NCI-H2081 (cell line): ENCODE measurements at places on chromosomes 13 and 19.

GRCh38 chr19:19624032-19624570, 3.9 kb downstream of the LPAR2 start:
- no peak for DNase-seq

DNA sequence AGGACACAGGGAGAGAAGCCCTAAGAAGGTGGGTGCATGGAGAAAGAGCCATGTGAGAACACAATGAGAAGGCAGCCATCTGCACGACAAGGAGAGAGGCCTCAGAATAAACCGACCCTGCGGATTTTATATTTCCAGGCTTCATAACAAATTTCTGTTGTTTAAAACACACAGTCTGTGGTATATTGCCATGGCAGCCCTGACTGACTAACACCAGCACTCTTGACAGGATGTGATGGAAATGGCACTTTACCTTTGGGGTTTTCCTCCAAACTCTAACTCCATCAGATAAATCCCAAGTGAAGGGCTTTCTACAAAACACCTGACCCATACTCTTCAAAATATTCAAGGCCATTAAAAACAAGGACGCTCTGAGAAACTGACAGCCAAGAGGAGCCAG, 13.2 kb upstream of the MED4 start:
- no peak for DNase-seq

- DNase-seq: no peak
Observed at GRCh38 chr13:19179916-19180315, 1.7 kb downstream of the TUBA3C start.

- no peak for DNase-seq
Observed at GRCh38 chr19:50178859-50179537, 15.9 kb upstream of the IZUMO2 start.

DNA sequence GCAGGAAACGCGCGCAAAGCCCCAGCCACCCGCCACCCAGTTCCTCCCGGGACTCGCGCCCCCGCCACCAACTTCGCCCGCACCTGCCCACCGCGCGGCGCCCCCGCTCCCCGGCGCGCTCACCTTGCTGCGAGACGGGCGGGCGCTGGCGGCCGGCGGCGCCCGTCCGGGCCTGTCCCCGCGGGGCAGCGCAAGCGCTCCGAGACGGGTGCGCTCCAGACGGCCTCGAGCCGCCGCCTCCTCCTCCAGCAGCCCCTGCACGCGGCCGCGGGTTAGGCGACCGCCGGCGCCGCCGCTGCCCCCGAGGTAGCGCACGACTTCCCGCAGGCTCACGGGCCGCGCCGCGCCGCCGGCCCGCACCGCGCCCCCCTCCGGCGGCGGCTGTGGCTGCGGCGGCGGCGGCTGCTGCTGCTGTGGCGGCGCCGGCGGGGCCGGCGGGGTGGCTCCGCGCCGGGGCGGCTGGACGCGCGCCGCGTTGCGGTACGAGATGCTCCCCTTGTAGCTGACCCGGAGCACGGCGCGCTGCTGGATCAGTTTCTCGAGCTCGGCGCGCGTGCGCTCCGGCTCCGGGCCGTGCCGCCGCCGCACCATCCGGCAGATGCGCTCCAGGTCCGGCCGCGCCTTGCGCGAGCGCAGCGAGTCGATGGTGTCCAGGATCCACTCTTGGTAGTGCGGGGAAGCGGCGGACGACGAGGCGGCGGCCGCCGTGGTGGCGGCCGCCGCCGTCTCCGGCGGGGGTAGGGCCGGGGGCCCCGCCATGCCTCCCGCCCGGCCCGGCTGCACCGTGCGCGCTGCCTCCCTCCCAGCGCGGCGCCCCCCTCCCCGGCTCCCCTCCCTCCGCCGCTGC, 666 bp downstream of the SAMD1 start:
- no peak for DNase-seq

DNA sequence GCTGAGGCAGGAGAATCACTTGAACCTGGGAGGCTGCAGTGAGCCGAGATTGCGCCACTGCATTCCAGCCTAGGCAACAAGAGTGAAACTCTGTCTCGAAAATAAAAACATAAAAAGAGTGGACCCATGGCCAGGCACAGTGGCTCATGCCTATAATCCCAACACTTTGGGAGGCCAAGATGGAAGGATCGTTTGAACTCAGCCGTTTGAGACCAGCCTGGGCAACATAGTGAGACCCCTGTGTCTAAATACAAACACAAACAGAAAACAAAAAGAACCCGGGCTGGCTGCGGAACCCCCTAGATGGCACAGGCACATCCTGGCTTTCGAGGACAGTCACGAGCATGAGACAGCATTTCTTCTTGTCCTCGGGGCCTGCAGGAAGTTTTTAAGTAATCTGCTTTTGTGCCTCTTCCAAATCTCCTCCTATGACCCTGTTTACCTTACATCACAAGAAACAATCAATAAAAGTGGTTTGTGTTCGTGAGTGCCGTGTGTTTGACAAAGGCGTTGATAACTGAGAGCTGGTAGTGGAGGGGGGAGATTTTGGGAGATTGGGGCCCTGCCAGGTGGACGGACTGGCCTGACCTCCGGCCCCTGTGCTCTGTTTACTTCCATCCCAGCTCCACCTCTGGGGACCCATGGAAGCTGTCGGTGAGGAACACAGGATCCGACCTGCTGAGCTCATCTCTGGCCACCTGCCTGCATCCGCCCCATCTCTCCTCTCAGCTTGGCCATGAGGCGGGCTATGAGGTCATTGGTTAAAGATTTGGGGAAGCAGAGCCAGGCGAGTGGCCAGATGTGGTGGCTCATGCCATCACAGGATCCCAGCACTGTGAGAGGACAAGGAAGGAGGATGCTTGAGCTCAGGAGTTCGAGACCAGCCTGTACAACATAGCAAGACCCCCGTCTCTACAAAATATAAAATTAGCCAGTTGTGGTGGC, 5.9 kb upstream of the GDF15 start:
- DNase-seq: peak; percentile 7

- no peak for DNase-seq
Observed at GRCh38 chr19:48325265-48325910, at the start of gene EMP3. EMP3 (plus strand) TSS chr19:48325552; CDS start chr19:48326845, 1,293 bp downstream.

GRCh38 chr13:98761126-98761985, 8.9 kb upstream of the SLC15A1 start:
- DNase-seq: no peak

- DNase-seq: no peak
Observed at GRCh38 chr13:25371158-25371874, 458 bp upstream of the ATP8A2 start.

DNA sequence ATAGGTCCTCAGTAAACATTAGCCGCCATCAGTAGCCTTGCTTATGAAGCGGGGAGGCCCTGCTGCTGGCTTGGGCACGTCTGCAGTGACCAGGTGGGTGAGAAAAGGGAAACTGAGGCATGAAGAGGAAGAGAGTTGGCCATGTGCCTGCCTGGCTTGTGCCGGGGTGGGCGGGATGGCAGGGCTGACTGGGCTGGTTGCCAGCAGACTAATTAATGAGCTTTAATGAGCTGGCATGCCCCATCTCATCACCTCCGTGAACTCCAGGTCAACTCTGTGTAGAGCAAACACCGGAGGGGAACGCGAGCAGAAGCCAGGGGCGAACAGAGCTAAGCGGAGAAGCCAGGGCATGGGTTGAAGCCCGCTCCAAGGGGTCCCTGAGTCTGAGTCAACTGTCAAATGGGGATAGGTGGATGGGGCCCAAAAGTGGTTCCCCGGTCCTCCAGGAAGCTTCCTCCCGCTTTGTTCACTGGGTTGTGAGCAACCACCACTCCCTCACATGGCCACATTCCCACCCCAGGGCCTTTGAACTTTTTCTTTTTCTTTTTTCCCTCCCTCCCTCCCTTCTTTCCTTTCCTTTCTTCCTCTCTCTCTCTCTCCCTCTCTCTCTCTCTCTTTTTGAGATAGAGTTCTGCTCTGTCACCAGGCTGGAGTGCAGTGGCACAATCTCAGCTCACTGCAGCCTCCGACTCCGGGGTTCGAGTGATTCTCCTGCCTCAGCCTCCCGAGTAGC, 8.7 kb downstream of the NR2F6 start:
- no peak for DNase-seq

- no peak for DNase-seq
Observed at GRCh38 chr13:48801255-48801654, 147.5 kb downstream of the CYSLTR2 start.

GRCh38 chr13:107865318-107865575, 350.1 kb downstream of the LIG4 start:
- DNase-seq: no peak

DNA sequence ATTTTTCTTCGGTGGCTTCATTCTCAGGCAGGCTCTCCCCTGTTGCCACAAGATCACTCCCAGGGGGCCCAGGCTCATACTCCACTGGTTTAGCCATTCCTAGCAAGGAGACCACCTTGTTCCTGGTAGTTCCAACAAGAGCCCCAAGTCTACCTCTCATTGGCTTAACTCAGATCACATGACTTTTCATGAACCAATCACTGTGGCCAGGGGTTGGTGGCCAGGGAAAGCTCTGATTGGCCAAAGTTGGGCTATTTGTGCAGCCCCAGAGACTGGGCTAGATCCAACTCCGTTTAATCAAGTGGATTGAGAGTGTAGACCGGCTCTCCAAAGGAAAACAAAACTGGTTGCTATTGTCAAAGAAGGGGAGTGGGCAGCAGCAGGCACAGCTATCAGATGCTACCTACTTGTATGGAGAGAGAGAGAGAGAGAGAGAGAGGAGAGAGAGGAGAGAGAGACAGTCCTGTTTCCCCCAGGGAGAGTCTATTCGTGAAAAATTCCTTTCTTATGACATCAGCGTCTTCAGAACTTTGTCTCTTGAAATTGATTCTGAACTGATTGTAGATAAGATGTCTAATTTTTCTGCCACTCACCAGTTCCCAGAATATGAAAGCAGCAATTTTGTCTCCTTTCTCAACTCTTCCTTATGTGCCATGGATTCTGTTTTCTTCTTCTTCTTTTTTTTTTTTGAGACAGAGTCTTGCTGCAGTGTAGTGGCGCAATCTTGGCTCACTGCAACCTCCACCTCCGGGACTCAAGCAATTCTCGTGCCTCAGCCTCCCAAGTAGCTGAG, 5.9 kb downstream of the CEACAM19 start:
- DNase-seq: no peak

DNA sequence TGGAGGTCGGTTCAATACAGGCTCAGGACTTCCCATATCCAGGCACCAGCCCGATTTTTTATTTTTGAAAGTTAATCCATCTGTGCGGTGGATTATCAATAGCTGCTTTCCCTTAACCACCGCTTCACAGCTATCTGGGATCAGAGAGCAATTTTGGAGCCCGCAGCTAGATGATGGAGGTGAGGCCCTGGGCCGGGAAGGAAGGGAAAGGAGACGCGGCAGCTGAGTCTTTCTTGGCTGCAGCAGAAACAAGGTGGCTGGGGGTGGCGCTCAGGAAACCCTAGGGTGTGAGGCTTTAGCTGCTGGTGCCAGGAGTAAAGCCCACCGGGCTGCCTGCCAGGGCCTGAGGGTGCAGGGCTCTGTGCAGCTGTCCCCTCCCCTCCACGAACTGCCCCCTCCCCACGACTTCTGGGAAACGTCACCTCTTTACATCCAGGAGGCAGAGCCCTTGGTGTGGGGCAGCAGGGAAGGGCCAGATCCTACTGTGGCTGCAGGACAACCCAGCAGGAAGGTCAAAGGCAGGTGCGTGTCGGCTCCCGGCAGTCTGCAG, 307.0 kb downstream of the ZNF536 start:
- DNase-seq: no peak

DNA sequence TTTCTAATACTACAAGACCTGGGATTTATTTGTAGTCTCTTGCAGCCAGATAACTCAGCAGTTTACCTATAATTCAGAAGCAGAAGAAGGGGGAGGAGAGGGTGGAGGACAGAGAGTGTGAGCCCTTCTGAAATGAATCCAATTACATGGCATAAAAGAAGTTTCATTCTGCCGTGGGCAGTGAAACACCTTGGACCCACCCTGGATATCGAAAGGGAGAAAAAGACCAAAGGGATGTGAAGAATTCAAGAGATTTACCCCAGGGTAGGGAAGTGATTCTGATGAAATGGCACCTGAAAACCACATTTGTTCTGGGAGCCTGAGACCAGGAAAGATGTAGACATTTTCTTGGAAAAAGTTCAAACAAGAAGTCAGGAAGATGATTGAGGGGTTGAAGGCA, 140.9 kb downstream of the NDFIP2 start:
- no peak for DNase-seq

- no peak for DNase-seq
Observed at GRCh38 chr13:30551189-30551588, 66.5 kb upstream of the USPL1 start.

DNA sequence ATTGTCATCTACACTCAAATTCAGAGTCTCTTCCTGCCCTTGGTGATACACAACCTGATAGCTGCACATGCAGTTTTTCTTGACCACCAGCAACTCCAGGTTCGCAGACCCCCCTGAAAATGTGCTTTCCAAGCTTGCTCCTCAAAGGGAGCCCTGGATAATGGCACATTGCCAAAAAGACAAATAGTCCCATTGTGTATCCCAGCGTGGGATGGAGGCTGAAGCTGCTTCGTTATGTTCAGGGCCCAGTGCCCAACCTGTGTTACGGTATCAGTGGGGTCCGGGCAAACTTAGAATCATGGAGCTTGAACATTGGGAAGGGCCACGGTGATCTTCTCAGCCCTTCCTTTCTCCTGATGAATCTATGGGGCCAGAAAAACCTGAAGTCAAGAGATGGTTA, 173.0 kb downstream of the TEX29 start:
- peak; percentile 7 for DNase-seq

DNA sequence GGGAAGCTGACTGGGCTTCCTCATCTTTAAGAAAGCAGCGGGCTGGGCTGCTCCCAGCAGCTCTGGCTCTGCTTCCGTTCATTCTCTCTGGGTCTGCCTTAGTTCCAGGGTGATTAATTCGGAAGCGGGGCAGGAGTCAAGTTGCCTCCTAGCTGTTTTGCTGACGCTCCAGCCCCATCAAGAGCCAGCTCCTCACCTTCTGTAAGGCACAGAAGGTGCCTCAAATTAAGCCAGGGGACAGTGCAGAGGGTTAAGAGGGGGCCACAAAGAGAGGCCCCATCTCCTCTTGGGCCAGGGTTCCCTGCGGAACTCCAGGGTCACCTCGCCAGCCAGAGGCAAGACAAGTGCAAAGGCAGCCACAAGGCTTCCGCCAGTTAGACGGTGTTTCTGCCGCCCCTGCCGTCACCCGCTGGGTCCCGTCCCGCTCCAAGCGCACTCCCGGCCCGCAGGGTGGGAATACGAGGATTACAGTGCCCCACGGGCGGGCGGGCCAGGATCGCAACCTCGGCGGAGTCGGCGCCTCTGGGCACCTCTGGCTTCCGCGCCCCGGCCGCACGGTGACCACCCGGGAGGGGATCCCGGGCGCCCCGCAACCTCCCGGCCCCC, 508 bp downstream of the SLC15A1 start:
- DNase-seq: no peak

DNA sequence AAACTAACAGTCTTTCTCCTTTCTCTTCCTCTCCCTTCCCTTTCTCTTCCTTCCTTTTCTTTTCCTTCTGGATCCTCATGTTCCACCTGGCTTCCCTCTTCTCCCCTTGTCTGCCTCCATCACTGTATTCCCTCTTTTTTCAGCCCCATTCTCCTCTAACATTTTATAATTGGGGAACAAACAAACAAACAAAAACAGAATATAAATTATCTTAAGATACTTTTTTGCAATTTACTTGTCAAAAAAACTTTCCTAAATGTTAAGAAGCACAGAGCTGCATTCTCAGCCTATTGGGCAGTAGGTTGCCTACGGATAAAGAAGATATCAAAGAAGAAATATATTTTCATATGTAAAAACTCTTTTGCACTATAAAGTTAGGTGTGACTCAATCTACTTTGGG, 1382.2 kb upstream of the MIR17HG start:
- DNase-seq: no peak

- no peak for DNase-seq
Observed at GRCh38 chr19:19528721-19529490, at the start of gene YJEFN3. YJEFN3 (plus strand) TSS chr19:19528911; CDS start chr19:19528933, 22 bp downstream.

- DNase-seq: no peak
Observed at GRCh38 chr13:98206946-98207345, 29.9 kb upstream of the RNF113B start.
